Activated naive CD8-positive, alpha-beta T cell treated with anti-CD3 and anti-CD28 coated beads, Interleukin-2, amount 10 ng/mL, durations not matched to agents 7 days and 5 days (primary cell): ENCODE measurements at places on chromosomes 7 and 10. TPM values are rescaled to one million over a fixed set of nuclear protein-coding genes. Genes with fewer than 3 reads are reported as not detected.

Gene ADARB2
- total RNA-seq = 0.40 TPM

Gene SNCG
- total RNA-seq = not detected

Gene SLC13A4
- total RNA-seq = not detected

Gene GIMAP5
- 123 TPM for total RNA-seq

DNA sequence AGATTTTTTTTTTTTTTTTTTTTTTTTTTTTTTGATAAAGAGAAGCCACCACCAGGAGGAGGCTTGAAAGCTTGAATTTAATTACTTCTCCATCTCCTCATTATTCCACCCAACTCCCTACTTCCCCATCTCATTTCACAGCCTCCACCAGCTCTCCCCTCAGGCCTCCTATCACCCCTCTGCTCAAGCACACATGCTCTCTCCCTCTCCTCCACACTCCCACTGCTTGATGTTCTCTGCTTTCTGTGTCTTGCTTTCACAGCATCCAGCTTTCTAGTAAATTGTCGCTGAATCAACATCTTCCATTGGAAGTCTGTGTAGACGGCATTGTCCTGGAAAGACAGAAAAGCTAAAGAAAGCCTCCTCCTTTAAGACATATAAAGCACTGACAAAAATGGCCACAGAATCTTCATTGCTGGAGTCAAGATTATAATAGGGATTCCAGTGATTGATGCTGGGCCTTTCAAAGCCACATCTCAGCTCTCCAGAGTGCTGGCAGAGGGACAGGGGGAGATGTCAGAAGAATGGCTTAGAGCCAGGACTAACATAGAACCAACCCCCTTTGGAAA is 58.3 kb downstream of the DOCK4 start:
- no peak for DNase-seq

- DNase-seq = no peak
Measured at GRCh38 chr7:84900215-84900614, 286.6 kb downstream of the SEMA3D start.

- DNase-seq = no peak
Measured at GRCh38 chr10:74263996-74264395, 113.0 kb downstream of the ADK start.

GRCh38 chr10:109894516-109894915 is 28.8 kb downstream of the XPNPEP1 start:
- DNase-seq = no peak

DNA sequence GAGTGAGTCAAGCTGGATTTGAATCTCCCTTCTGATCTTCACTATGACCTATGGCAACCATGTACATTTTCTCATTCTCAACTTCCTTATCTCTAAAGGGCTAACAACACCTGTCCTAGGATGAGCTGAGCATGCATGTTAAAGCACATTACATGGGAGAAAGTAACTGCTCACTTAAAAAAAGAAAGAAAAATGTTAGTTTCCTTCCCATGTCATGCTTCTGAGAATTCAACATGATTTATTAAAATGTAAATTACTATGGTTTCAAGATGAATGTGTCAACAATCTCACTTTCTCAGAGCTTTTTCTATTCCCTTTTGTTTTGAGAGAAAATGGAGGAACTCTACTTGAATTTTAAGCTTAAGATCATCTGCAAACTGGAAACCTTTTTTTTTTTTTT is 295.3 kb downstream of the SKIDA1 start:
- no peak for DNase-seq

DNA sequence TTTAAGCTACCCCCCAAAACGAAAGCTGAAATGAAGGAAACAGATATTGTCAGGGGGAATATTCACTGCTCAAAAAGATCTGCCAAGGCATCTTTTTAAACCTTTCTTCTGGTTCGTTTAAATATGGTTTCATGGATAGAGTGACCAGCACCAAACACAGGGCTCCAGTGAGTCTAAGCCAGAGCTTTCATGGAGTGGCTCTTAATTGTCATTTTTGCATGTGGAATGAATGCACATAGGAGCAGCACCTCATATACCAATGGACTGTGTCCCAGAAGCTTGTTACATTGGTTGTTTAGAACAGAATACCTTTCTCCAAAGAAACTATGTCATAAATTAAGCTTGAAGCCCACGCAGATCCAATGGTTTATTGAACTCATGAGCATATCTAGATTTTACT is 17.3 kb downstream of the MKX start:
- DNase-seq = no peak

DNA sequence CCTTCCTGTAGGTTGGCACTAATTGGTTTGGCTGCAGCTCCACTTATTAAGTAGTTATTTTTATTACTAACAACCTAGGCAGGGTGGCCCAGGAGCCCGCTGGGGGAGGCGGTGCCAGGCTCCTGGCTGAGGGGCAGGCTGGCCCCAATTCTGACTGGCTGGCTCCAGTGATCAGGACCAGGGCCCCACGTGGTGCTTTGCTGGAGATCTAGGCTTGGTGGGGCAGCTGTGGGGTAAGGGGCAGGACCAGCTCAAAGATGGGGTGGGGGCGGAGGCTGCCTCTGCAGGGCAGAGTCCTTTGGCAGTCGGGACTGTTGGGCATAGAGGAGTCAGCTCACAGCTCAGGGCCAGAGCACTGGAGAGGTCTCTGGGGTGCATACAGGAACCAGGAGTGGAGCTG is 2.4 kb downstream of the ASL start:
- no peak for DNase-seq

GRCh38 chr7:5709347-5709950 is 72.0 kb downstream of the RNF216 start:
- no peak for DNase-seq

DNA sequence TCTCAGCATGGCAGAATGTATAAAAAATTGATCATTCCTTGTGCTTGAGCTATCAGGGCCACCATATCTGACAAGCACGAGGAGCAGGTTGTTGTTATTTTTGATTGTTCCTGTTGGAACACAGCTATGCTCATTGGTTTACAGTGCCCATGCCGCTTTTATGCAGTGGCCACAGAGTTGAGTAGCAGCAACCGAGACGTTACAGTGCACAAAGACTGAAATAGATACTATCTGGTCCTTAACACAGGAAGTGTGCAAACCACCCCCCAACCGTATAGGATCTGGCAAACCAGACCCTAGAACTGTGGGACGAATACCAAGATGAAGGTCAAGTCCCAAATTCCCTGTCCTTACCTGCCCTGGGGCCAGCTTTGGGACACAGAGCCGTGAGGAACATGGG is 216.6 kb downstream of the KLF6 start:
- no peak for DNase-seq
